Activated CD4-positive, alpha-beta T cell treated with anti-CD3 and anti-CD28 coated beads, Interleukin-2, amount 50 U/mL, for 1 hour (primary cell): ENCODE measurements at places on chromosomes 3 and 15.

GRCh38 chr15:98150536-98150935 is 190.0 kb downstream of the ARRDC4 start:
- no peak for DNase-seq

DNA sequence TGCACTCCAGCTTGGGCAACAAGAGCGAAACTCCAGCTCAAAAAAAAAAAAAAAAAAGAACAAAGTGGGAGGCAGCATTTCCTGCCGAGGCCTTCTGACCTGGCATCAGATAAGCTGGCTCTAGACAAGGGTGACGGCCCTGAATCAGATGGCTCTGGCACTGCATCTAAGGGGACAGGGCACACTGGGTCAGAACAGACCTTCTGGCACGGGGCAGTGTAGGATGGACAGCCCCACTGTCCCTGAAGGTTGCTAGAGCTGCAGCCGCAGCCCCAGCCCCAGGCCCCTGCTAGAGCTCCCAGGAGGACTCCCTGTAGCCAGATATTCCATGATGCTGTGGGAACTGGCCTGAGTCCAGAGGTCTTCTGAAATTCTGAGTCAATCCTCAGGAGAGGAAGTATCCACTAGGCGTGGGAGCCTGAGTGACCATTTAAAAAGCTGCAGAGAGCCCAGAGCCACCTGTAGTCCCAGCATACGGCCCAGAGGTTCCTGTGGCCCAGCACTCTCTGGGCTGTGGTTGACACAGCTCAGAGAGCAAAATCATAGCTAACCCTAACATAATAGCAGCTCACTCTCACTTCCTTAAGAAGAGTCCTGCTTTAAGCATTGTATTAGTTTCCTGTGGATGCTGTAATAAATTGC is 69.2 kb upstream of the MFGE8 start:
- DNase-seq, result no peak

DNA sequence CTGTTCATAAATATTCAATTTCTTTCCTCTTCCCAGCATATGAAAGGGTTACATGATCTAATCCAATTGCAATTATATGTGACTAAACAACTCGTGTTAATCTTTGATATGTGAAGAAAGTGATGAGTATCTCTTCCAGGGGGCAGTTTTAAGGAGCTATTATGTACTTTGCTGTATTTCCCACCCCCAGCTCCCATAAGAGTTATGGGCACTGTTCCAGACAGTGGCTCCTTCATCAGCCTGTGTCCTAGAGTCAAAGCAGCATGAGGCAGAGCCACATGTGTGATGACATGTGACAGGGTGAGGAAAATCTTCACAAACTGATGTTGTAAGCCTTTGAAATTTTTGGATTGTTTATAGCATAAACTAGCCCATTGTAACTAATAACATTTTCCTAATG is 315.4 kb downstream of the DIPK2A start:
- no peak for DNase-seq

- DNase-seq, result no peak
These were observed at the start of gene RARB for GRCh38 chr3:25427942-25428788. Gene RARB (plus strand): TSS chr3:25428263. CDS start chr3:25428732, 469 bp downstream.

GRCh38 chr3:188400494-188401243 is 246.7 kb downstream of the LPP start:
- no peak for DNase-seq

DNA sequence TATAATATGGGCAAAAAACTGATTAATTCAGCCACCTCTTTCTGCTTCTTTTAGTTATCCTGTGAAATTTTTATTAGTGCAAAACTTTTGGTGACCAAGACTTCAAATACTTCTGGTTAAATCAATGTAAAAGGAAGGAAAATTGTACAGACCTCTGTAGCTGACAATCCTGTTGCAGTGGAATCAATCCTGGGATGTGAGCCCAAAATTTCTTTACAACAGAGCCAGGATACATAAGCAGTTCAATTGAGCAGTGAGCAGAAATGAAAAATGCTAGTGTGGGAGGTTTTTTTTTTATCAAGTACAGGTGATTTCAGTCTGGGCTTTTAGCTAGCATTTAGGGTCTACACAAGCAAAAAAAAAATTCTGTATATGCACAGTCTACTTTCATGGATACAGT is 398.0 kb downstream of the OTOL1 start:
- no peak for DNase-seq

DNA sequence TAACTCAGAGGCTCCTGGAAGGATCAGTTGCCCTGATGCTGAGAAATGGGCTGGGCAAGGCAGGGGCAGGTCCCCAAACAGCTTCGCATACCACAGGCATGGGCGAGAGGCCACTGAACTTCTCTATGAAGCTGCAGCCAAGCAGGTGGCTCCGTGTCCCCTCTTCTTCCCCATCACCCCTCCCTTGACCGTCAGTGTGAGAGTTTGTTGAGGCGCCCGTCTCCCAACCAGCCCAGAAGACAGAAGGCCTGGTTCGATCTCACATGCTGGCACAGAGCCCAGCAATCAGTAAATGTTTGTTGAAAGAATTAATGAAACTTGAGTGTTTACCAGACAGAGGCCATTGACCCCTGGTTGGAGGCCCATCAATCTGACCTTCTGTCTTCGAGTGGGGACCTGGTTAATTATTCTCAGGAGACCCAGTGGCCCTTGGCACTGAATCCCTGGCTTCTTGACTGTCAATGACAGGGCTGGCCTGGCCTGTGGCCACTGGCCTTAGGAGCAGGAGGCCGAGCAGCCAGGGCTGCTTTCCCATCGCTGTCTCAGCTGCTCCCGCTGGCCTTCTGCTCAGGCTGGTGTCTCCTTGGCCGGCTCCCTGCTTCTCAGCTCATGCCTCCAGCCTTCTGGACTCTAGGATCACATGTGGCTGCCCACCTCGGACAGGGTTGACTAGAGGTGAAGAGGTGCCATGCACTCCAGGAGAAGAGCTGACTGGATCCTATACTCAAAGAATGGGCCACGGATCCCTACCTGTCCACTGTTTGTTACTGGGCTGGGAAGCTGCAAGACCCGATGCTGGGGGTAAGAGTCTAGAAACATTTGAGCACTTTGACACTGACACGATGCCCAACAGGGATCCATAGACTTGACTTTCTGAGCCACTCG is 113.4 kb downstream of the ASB7 start:
- no peak for DNase-seq

DNA sequence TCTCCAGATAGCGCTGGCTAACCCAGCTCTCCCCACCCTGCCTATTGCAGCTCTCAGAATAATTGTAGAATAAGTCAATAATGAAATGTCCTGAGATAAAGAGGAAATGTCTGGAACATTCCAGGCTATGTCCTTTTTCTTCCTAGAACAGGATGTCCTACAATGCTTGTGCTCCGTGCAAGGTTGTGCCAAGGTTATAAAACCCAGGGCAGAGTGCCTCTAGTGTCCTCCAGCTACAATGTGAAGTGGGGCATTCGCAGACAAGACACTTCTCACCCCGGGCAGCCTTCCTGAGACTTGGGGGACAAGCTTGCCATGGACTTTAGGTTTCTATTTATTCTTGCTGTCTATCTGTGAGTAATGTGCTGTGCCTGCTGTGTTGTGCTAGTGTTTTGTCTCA is 900.6 kb downstream of the TUSC7 start:
- no peak for DNase-seq

- no peak for DNase-seq
These were observed 90.9 kb downstream of the MBNL1 start for GRCh38 chr3:152359385-152360248.

GRCh38 chr3:129528589-129529100 is at the start of gene RHO:
Gene RHO (plus strand): TSS chr3:129528639. CDS start chr3:129528734, 95 bp downstream.
- DNase-seq, result no peak

- no peak for DNase-seq
These were observed 133.2 kb upstream of the STRIT1 start for GRCh38 chr3:155426524-155427230.

DNA sequence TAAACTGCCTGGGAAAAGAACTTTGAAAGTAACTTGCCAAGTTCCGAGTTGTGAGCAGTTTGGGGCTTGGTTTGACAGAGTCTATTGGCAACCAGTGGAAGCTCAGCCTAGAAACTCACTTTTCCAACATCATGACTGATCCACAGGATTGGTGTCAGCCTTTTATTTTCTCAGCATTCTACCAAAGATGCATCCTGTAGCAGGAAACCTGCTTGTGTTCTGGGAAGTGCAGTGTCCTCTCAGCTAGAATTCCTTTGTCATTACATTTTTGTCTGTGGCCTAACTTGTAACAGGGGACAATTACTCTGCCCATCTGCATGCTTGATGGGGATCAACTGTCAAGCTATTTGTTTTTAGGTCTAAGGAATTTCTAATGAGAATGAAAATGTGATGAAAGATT is 116.7 kb upstream of the LMOD3 start:
- no peak for DNase-seq

DNA sequence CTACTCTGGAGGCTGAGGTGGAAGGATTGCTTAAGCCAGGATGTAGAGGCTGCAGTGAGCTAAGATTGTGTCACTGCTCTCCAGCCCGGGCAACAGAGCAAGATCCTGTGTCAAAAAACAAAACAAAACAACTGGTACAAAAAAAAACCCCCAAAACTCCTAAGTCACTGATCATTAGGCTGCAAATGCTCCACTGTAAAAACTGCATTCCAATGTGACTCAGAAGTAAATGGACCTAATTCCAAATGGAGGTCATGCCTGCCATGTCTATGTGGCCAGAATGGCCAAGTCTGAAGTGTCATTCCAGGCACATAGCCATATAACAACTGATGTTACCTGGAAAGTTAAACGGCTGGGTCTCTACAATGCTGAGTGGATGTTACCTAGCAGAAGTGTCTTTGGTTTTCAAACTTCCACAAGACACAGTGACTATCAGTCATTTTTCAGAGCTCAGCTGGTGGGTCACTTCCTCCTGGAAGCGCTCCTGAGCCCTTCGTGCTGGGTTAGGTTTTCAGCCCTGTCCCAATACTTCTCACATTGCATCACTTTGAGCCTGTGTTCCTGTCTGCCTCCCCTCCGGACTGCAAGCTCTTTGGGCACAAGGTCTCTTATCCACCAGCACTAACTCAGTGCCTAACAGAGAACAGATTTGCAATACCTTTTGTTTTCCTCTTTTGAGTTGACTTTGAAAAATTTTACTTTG is 10.6 kb downstream of the FSTL1 start:
- DNase-seq, result no peak

GRCh38 chr15:91855684-91856489 is 2.4 kb downstream of the SLCO3A1 start:
- no peak for DNase-seq

DNA sequence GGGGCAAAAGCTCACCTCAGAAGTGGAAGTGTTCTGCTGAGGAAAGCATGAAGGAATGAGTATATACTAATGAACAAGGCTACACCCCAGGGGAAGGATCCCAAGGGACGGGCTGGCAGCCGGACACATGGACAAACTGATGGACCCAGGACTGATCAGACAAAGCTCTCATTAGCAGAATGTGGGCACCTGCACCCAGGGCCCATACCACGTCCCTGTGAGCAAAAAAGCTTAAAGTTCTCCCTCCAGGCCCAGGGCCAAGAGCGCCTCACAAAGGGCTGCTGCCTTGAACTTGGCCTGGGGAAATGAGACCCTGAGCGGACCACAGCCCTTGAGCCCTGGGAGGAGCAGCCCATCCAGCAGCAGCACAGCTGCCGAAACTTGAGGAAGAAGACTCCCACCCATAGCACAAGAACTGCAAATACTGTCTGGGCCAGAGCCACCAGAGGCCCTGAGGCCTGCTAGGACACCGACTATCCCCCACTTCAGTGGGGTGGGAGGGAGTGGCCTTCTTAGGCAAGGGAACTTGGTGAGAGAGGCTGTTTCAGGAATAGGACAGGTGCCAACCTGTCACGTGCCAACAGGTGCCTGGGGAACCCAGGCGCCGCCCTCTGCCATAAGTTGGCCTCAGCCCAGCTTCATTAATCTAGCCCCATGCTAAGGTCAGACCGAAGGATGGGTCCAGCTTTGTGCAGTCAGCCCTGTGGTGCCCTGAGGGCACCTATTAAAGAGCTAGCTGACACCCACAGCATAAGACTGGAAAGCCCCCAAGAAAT is 2.3 kb upstream of the GMPPB start:
- no peak for DNase-seq

GRCh38 chr15:76286271-76286879 is 24.9 kb downstream of the ETFA start:
- no peak for DNase-seq

DNA sequence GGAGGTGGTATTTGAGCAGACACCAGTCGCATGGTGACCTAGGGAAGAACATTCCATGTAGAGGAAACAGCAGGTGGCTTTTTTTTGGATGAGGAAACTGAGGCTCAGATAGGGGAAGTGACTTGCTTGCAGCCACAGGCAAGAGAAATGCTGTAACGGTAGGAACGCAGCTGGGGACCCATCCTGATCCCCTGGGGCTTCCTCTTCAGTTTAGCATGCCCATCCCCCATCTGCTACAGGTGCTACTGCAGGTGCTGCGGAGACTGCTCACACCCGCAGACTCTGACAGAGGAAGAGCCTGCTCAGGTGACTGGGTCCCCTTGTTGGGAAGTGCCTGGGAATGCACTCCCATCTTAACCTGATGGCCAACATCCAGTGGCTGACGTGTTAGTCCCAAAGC is 55.4 kb upstream of the SEC13 start:
- DNase-seq, result no peak

DNA sequence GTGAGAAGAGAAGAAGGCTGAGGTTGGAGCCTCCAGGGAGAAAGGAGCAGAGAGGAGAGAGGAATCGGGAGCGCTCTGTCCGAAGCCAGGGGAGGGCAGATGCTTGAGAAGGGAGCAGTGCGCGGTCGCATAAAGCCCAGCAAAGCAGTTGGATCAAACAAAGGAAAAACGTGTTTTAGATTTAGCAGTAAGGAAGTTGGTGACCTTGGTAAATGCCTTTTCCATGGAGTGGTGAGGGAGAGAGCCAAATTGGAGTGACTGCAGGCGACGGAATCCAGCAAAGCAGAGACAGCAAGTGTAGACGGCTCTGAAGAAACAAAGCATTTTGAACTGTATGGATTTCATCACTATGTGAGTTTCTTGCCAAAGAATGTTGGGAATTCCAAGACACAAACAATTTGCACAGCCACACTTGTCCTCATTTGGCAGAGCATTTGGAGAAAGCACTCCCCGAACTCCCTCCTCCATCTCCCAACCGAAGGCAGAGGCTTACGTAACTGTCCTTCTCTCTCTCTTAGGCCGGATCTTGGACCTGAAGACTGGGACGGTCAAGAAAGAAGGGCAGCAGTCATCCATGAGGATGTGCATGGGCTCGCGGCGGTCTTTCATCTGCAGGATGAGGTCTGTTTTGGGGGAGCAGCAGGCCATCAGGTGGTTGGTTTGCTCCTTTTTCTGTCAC is 103.6 kb downstream of the ARNT2 start:
- DNase-seq, result no peak

DNA sequence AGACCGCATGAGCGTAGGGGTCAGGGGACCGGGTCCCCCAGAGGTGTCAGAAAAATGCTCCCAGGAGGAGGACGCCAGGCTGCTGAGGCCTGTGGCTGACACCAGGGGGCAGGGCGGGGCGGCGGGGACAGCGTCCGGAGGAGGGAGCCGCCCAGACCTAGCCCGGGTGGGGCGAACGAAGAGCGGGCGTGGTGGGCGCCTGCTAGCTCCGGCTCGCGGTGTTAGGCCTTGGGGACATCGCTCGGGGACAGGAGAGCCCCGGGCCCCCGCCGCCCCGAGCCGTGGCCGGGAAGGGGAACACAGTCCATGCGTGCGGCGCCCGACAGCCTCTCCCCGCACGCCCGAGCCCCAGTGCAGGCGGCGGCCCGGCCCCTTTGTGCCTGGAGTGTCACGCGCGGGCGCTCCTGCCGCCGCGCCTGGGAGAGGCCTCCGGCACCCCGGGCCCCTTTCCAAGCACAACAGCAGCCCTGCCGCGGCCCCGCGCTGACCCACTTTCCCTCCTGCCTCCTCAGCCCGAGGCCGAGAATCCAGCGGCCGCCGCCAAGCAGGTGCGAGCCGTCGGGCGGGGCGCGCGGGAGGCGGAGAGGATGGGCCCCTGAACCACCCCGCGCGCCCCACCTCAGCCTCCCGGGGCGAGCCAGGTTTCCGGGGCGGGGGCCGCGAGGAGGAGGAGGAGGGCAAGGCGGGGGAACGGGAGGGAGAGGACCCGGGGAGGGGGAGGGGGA is 111.0 kb upstream of the KLF13 start:
- peak; percentile 79 for DNase-seq
